Spinal cord (tissue), 10 donors: ENCODE measurements at places on chromosomes 12 and 14. TPM values are rescaled to one million over a fixed set of nuclear protein-coding genes. Genes with fewer than 3 reads are reported as not detected.

DNA sequence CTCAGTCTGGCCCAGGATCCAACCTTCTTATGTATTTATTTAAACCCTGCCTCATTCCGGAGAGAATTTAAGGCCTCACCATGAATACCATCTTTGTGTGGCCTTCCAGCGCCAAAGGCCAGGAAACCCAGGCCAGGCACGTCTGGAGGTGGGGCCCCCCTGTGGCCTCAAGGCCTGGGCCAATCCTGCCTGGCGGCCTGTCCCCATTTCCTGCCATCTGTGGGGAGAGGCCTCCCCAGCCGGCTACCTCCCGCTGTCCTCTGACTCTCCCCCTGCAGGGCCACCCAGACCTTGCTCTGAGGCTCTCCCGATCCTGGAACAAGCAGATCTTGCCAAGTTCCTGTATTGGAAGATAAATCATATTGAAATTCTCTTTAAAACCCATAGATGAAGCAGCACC is 37.4 kb upstream of the MEG3 start:
- no peak for DNase-seq

DNA sequence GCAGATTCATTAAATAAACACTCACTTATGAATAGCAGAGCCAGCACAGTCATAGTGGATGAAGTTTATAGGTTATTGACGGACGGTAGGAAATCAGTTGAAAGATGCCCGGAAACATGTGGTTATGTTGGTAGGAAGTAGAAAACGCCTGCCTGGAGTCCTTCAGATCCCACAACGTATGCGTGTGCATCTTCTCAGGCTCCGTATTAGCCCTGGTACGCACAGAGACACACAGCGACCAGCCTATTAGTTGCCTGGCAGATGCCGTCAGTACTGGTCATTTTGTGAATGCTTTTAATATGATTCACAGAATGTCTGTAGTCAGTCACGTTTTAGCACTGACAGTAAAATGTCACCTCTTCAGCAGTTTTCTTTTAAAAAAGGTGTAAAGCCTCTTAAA is 196.4 kb downstream of the RGS6 start:
- no peak for DNase-seq

DNA sequence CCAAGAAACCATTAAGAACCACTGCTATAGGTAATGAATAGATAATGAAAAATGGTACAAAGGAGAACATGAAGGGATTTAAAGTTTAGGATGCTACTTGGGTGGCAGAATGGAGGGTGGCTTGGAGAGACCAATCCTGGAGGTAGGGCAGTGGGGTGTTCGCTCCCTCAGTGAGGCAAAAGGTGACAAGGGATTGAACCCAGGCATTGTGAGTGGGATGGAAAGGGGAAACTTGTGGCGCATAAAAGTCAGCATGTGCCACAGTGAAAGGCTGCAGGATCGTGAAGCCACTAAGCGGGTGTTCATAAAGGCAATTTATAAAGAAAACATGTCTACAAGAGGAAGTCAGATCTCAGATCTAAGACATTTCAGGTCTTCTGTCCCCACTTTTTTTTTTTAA is 76.7 kb upstream of the SLC38A2 start:
- DNase-seq, result no peak

GRCh38 chr12:66905201-66905600 is 226.3 kb upstream of the GRIP1 start:
- no peak for DNase-seq

DNA sequence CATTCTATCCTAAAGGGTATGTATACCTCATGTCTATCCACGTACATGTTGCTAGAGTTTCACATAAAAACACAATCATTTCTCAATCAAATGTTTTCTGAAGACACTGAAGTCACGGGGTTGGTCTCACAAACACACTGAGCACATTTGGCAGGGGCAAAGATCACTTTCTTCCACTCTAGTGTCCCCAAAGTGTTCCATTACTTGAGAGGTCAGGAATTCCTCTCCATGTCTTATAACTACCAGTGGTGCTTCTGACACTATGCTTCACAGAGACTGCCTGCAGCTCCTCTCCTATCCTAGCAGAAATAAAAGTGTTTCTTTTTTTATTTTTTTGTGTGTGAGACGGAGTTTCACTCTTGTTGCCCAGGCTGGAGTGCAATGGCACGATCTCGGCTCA is 19.1 kb downstream of the ZFYVE1 start:
- DNase-seq, result no peak

GRCh38 chr14:82251494-82251893 is 717.8 kb upstream of the SEL1L start:
- no peak for DNase-seq

GRCh38 chr12:18066666-18067065 is 23.3 kb downstream of the RERGL start:
- no peak for DNase-seq

- DNase-seq, result no peak
Observed at GRCh38 chr12:79635676-79636075, 55.1 kb downstream of the PAWR start.

- DNase-seq, result no peak
Observed at GRCh38 chr12:21849878-21850277, 75.4 kb upstream of the KCNJ8 start.

DNA sequence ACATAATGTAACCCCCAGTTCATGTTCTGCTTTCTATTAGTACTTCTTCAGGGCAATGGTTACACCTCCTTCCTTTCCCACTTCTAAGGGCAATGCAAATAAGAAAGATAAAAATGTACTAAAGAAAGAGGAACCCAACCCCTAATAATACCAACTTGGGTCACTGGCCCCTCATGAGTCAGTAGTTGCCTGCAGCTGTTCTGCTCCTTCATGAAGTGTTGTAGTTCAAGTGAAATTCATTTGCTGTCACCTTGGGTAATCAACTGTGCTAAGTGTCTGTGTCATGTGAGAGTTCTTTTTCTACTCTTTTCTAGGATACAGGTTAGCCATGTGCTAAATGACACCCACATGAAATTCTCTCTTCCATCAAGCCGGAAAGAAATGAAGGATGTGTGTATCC is 91.8 kb downstream of the PLXNC1 start:
- DNase-seq, result no peak

- no peak for DNase-seq
Observed at GRCh38 chr12:95966287-95966870, 23.2 kb downstream of the AMDHD1 start.

GRCh38 chr14:45650754-45651153 is 397.8 kb upstream of the MIS18BP1 start:
- DNase-seq, result no peak

GRCh38 chr12:24177889-24178288 is 228.4 kb upstream of the SOX5 start:
- DNase-seq, result no peak

DNA sequence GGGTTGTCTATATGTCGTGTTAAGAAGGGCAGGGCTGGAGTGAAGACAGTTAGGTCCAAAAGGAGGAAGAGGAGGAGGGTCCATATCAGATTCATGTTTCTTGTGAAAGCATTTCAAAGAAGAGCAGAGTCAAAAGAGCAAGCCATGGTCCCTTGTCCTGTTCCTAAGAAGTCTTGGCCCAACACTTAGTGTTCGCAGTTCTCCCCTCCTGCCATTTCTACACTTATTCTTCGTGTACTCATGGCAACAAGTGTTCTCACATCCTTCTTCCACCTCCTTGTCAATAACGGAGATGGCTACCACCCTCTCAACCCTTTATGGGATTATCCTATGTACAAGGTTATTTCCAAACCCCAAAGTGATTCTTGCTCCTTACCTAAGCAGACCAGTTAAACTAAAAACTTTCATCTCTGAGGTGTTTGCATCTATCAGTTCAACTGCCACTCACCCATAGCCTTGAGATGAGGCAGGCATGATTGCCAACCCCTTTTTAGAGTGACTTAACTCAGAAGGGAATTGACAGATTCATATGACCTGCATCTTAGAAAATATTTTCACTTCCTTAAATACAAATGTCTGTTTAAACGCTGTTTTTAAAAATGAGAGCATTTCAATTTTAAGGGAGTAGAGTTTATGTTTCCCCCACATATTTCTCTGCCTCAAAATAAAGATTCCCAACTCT is 19.8 kb upstream of the RNASE2 start:
- no peak for DNase-seq

- DNase-seq, result peak; percentile 28
Observed at GRCh38 chr12:54417712-54418440, 1.2 kb downstream of the ITGA5 start.

DNA sequence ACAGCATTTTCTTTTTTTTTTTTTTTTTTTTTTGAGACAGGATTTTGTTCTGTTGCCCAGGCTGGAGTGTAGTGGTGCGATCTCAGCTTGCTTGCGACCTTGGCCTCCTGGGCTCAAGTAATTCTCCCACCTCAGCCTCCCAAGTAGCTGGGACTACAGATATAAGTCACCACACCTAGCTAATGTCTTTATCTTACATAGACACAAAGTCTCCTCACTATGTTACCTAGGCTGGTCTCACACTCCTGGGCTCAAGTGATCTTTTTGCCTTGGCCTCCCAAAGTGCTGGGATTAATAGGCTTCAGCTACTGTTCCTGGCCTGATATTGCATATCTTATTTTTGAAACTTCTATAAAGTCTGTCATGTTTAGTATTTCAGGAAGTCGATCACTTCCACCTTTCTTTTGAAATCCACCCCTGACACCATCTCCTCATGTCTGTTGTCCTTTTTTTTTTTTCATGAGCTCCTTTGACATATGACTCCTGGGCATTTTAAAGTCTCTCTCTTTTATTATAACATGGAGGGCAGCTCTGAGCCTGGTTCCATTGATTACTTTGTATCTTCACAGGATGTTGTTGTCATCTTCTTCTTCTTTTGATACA is 5.9 kb upstream of the A2ML1 start:
- DNase-seq, result no peak

GRCh38 chr12:100984796-100985195 is 190.2 kb downstream of the ANO4 start:
- DNase-seq, result peak; percentile 27

- no peak for DNase-seq
Observed at GRCh38 chr14:21940887-21941856, 267.6 kb upstream of the OR4E1 start.

- no peak for DNase-seq
Observed at GRCh38 chr14:47606566-47606965, 68.8 kb downstream of the MDGA2 start.

DNA sequence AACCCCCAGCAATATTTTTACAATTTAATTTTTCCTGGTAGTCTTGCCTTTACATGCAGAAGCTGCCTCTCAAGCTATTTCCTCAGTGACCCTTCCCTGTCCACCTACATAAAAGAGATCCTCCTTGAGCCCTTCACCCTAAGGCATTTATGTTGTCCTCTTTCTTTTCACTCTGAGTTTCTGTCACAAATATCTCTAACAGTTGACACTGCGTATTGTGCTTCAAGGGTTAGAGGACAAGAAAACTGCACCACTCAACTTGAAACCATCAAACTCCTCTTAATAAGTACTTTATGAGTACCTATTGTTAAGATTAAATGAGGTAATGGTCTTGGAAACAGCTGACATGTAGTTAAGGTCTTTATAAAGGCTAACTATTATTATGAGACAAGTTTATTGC is 557.7 kb downstream of the TRHDE start:
- DNase-seq, result no peak

DNA sequence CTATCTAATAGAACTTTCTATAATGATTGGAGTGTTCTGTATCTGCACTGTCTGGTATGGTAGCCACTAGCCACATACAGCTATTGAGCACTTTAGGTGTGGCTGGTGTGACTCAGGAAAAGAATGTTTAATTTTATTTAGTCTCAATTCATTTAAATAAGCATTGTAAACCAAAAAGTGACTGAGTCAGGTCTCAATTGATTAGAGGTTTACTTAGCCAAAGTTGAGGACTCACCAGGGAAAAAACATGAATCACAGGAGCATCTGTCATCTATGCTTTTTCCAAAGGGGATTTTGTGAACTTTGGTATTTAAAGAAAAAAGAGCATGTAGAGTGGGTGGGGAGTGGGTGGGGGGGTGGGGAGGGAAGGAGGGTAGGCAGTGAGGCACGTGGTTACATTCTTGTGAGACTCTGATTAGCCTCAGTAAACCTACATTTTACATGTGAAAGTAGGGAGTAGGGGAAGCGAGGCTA is 473.1 kb downstream of the ATP23 start:
- no peak for DNase-seq

DNA sequence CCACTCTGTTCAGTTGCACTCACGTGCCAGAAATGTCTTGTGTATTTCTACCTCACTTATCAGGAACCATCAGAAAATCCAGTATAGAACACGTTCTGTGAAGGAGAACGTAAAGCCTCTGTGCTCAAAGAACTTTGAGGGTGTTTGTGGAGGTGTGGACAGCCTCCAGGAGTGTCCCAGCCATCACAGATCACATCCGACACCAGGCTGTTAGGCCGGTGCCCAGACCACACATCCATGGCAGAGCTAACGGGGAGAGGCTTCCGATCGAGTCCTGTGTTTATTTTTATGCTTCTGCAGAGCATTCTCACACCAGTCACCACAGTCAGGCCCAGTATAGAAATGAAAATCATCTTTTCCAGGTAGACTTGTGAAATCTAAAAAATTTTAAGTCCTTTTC is 53.6 kb downstream of the TPCN1 start:
- no peak for DNase-seq

GRCh38 chr14:83558946-83559345 is 1971.0 kb upstream of the FLRT2 start:
- no peak for DNase-seq

DNA sequence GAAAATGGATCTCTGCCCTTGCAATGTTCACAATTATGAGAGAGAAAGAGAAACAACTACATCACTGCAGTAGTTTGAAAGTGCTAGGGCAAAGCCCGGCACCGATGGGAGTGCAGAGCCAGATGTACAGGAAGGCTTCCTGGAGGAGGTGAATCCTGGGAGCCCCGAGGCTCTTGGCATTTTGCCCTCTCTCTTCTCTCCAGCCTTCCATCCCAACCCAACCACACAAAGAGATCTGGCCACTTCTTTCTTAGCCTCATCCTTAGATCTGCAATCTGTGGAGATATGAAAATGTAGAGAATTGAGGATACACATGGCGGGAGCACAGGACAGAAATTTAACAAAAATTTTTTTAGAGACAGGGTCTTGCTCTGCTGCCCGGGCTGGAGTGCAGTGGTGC is 3.3 kb upstream of the PAPLN start:
- no peak for DNase-seq

TROAP gene
- polyA plus RNA-seq, result 11.7 TPM

LAG3 gene
- polyA plus RNA-seq, result 0.93 TPM

ETFBKMT gene
- 5.4 TPM for polyA plus RNA-seq

TIGAR gene
- 14.8 TPM for polyA plus RNA-seq

ANO4 gene
- polyA plus RNA-seq, result 25.0 TPM

VPS37B gene
- 43.2 TPM for polyA plus RNA-seq

SLC39A5 gene
- 1.9 TPM for polyA plus RNA-seq

ANG gene
- 1.4 TPM for polyA plus RNA-seq

RNF212B gene
- not detected for polyA plus RNA-seq

PHETA1 gene
- 20.4 TPM for polyA plus RNA-seq

KRT79 gene
- polyA plus RNA-seq, result 1.4 TPM

SLC17A8 gene
- 9.3 TPM for polyA plus RNA-seq

SMIM41 gene
- polyA plus RNA-seq, result 0.79 TPM

OR4Q3 gene
- polyA plus RNA-seq, result not detected

PTPN6 gene
- polyA plus RNA-seq, result 7.9 TPM

PLCZ1 gene
- polyA plus RNA-seq, result 0.49 TPM
